ENCODE measurements at places on chromosomes 2 and 18.

DNA sequence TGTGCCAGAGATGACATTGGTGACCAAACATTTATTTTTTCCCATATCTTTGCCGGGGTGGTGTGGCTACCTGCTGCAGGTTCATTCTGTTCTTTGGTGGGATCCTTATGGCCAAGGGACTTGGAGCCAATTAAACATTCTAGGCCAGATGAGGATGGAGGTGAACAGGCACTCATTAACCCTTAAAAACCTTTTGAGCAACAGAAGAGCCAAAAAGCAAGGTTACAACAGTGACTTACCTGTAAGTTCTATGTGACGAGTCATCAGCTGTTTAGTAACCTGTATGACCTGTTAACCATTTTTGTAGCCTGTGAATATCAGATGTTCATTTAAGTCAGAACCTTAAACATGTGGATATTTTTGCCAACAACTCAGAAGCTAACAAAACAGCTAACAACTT, 105.6 kb downstream of the XRCC5 start:
- DNase-seq: no peak

- DNase-seq: no peak
Measured at GRCh38 chr2:217465100-217465499, 537.7 kb downstream of the TNS1 start.

DNA sequence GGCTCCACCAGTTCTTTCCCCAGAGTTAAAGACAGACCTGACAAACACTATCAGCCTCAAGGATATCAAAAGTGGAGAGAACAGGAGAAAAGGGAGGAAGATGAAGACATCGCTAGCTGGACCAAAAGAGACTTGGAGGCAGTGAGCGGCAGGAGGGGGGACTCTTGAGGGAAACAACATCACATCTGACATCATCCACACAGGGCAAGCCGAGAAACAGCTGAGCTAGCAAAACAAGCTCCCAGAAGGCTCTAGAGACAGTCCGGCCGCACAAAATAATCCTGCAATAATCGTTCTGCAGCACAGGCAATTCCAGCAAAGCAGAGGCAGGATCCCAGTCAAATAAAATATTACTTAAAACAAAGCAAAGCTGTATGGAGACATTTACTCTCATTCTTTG, 239.8 kb downstream of the EN1 start:
- no peak for DNase-seq

- DNase-seq: no peak
Measured at GRCh38 chr2:148602885-148603561, 41.5 kb upstream of the EPC2 start.

DNA sequence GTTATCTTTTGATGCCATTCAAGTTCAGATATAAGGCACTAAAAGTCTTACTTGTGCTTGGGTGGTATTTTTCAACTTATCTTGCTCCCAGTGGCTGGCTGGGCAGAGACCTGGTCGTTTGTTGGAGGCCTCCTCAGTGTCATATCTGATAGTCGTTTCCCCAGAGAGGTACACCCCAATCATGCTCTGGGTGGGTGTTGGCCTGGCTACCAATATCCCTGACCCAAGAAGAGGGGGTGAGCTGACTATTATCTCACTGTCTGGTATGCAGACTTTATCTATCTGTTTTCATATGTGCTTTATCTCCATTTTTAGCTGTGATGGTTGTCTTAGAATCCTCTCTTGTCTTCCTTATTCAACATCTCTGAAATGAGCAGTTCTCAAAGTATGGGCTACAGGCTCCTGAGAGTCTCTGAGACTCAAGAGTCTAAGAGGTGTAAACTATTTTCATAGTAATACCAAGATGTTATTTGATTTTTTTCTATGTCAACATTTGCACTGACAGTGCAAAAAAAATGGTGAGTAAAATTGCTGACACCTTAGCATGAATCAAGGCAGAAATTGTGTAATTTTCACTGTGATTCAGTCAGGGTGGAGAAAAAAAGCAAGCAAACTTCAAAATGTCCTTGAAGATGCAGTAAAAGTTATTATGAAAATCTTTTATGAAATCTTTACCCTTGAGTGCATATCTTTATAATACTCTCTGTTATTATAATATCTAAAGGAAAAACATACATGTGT, 12.3 kb upstream of the PLEK start:
- no peak for DNase-seq

GRCh38 chr2:74391580-74392448, 11.7 kb upstream of the DCTN1 start:
- DNase-seq: peak; percentile 86

- DNase-seq: no peak
Measured at GRCh38 chr2:227774011-227774624, 28.4 kb downstream of the SCYGR8 start.

DNA sequence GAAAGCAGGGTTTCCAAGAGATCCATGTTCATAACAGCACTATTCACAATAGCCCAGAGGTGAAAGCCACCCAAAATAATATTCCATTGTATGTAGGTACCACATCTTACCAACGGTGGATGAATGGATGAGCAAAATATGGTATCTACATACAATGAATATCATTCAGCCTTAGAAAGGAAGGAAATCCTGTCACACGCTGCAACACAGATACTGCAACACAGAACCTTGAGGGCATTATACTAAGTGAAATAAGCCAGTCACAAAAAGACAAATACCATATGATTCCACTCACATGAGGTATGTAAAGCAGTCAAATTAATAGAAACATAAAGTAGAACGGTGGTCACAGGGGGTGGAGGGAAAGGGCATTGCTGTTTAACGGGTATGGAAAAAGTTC, 155.7 kb downstream of the DTNB start:
- DNase-seq: no peak

DNA sequence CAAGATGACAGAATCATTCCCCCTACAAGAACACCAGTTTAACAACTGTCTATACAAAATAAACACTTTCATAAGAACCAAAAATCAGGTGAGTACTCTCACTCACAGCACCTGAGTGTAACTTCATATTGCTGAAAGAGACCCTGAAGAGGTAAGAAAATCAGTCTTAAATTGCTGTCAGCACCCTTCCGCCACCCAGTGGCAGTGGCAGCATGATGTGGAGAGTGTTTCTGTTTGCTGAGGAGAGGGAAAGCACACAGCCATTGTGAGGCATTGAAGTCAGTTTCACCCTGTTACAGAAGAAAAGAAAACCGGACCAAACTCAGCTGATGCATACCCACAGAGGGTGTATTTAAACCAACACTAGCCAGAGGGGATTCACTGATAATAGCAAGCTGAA, 1240.8 kb upstream of the CRIM1 start:
- DNase-seq: no peak

DNA sequence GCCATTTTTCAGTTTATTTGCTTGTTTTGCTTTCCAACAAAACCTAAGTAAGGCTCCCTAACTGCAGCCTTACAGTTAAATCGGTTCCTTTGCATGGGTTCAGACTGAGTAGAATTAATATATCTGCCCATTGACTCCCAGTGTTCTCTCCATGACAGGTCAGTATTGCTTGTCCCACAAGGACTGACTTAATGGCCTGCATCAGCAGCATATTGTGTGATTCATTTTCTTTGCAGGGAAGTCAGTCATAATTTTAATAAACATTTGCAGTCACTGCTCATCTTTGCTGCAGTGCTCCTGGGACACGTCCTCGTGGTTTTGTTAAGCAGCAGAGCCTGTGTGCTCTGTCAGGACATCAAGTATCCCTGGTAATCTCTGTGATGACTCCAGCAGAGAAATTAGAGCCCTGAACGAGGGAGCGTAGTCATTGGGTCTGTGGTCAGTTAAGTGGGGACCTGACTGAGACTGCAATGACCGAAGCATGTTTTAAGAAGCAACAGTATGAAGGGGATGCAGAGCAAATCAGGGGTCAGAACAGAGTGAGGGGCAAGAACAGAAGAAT, 93.3 kb downstream of the CDH20 start:
- no peak for DNase-seq
